KBM-7 (cell line): ENCODE measurements at places on chromosomes 11 and 22.
A peak's percentile ranks its signal among the peaks of the same experiment; 100 is the strongest.

DNA sequence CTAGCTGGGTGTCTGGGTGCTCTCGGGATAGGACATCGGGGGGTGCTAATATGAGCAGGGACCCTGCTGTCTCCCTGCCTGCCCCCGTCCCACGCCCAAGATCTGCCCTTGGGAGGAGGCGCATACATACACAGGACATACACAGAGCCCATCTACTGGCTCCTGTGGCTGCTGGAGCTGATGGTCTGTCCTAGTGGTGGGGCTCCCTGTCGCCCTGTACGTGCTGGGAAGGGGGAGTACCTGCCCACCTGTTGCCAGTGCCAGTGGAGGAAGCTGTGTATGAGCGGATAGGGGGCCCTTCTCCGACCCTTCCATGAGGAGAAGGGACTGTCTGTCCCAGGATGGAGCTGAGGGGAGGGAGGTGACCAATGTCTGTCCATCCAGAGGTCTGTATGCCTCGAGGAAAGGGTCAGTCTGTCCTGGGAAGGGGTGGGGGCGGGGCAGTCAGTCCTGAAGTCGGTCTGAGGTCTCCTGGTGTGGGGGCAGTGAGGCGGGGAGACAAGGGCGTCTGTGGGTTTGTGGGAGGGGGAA lies 952 bp downstream of the TBC1D10A start:
- DNase-seq = no peak

GRCh38 chr11:122342089-122342744 lies 226.2 kb upstream of the BLID start:
- peak; percentile 59 for DNase-seq

DNA sequence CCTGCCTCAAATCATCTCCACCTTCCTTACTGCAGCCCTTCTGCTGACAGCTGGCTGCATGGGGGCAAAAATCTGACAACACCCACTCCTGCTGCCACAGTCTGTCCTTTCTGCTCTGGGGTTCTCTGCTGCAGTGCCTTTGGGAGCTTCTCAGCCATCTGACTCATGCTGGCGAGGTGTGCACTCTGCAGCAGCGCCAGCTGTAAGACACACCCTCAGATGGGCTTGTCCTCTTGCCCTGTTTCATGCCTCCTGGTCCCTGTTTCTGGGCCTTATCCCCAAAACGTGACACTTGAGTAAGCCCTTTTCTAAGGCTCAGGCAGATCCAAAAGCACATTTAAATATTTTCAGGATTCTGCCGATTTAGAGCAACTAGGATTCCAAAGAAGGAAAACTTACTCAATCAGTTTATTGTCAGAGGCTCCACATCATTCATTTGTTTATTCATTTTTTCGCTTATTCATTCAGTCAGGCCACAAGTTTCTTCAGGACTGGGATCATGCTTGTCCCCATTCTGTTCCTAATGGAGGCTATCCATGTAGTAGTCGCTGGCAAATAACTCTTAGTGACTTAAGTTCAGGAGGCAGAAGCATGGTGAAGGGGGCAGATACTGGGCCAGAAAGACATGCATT lies 60.2 kb downstream of the SMIM38 start:
- DNase-seq = no peak

GRCh38 chr22:49979587-49980264 lies 19.2 kb downstream of the PIM3 start:
- peak; percentile 66 for DNase-seq

GRCh38 chr11:34890089-34890488 lies 26.1 kb downstream of the APIP start:
- no peak for DNase-seq

- no peak for DNase-seq
Measured at GRCh38 chr11:67700548-67701262, 26.3 kb upstream of the ALDH3B2 start.

GRCh38 chr22:19663821-19664355 lies 50.4 kb upstream of the SEPTIN5 start:
- no peak for DNase-seq

DNA sequence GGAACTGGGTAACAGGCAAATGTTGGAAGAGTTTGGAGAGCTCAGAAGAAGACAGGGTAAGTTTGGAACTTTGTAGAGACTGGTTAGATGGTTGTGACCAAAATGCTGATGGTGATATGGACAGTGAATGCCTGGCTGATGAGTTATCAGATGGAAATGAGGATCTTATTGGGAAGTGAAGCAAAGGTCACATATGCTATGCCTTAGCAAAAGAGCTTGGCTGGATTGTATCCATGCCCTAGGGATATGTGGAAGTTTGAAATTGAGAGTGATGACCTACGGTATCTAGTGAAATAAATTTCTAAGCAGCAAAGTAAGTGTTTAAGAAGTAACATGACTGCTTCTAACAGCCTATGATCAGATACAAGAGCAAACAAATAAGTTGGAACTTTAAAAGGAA lies 17.8 kb downstream of the BBOX1 start:
- no peak for DNase-seq

- DNase-seq = no peak
Measured at GRCh38 chr22:20565079-20565734, 57.8 kb downstream of the MED15 start.

GRCh38 chr11:64028398-64029115 lies 7.2 kb upstream of the FLRT1 start:
- DNase-seq = no peak

GRCh38 chr11:36354221-36355003 lies 58.3 kb downstream of the PRR5L start:
- no peak for DNase-seq

DNA sequence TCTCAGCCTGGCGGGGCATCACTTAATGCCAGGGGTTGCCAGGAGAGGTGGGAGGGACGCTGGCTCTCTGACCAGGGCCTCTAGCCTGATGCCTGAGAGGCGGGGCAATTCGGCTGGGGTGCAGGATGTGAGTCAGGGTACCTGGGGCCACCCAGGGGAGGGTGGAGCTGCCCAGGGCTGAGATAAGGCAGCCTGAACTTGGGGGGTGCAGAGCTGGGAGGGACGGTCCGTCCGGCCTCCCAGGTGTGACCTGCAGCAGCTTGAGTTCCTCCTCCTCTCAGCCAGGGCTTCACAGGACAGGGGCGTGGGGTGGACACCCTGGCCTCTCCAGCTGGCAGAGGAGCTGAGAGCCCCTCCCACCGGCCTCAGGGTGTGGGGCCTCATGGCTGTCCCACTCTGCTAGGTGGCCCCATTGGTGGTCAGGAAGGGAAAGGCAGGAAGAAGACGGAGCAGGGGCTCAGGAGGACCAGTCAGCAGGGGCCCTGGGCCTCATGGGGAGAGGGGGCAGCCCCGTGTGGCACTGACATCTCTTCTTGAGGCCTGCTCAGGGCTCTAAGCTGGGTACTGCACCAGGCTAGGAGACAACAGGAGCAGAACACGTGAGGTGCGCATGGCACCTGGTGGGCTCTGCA lies 942 bp upstream of the RPS6KA4 start:
- no peak for DNase-seq
